ENCODE measurements at places on chromosomes 3 and 15.

- peak; percentile 68 for DNase-seq
Observed at GRCh38 chr15:64894395-64895056, 17.2 kb upstream of the ANKDD1A start.

DNA sequence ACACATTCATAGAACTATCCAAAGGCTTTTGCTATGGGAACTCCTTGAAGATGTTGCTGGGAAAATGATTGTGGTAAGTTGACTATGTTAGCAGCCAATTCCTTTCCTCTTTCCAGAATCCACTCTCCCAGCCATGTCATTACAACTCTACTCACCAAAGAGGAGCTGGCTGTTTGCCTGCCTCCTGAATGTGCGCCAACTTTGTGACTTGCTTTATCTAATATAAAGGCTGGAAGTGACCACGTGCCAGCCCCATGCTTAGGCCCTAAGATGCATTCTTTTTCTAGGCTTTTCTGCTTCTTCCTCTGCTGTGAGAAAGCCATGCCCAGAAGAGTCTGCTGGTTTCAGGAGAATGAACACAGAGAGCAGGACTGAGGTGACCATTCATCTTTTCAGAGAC is 182.2 kb downstream of the GABRB3 start:
- no peak for DNase-seq

DNA sequence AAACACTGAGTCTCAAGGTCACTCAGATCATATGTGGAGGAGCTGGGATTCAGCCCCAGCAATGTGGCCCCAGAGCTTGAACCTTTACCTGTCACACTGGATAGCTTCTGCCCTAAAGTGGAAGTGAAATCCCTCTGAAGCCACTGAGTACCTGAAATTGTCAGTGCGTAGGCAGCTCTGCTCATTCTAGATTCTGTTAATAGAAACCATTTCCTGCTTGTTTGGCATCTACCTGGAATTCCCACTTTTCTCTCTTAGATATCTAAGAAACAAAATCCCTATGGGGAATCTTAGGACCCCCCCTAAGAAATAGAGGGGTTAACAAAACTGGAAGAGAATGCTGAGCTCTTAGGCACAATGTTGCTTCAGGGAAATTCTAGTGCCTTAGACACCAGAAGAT is 29.8 kb downstream of the FBXL22 start:
- no peak for DNase-seq

GRCh38 chr3:174598885-174599439 is 260.2 kb upstream of the NAALADL2 start:
- DNase-seq: no peak

DNA sequence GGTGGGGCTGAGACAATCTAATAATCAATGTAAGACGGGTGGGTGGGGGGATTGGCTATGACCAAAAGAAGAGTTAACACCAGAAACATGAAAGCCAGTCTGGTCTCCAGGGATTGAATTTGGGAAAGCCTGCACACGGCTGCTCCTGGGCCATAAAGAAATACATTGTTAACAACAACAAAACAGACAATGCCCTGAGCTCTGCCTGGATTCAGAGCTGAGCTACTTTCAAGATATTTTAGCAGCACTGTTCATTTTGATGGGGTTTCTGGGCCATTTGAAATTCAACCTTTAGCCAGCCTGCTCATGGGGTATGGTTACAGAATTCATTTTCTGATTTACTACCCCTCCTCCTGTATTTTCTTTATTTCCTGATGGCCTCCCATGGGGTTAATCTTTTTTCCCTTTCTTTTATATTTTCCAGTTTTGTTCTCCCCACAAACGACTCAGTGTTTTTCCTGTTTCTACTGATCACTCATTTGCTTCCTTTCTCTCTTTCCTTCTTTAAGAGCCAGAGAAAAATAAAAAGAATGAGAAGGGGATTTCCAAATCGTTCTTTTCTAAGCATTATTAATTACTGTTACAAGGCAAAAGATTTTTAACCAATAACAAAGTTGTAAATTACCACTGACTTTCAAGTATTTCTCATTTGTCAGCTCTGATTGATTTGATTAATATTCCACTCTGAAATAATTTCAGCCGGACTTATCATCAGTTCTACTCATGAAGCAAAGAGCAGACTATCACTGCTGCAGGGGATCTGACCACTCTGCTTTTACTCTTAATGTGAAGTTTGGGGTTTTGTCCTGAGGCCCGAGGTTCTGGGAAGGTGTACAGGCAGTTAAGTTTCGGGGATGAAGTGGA is 19.6 kb downstream of the NR2F2 start:
- no peak for DNase-seq

GRCh38 chr3:102484363-102484762 is 49.5 kb downstream of the ZPLD1 start:
- DNase-seq: no peak

DNA sequence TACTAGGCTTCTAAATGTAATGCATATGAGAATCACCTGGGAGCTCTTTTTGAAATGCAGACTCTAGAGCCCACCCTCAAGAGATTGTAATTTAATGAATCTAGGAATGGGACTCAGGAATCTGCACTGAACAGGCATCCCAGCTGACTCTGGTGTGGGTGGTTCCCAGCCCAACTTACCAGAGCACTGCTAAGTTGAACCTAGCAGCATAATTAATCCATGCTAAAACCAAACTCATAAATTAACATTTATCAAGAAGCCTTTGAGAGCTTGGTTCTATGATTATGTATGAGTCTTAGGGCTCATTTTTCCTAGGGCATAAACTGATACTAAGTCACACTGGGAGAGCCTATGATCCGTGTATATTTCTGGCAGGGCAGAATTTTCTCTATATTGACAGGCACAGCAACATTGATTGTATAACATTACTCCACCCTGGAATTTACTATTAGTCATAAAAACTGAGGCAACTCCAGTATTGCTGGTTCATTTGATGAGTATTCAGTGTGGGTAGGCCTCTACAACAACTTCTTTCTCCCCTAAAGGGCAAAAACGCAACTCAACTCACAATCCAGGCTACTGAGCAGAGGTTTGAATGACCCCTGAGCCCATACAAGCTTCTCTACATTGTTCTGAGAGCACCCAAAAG is 10.7 kb upstream of the CSTA start:
- no peak for DNase-seq

All from stimulated activated CD4-positive, alpha-beta T cell treated with anti-CD3 and anti-CD28 coated beads, Interleukin-2, amount 100 ng/mL, for 24 hours (primary cell).